ENCODE measurements at places on chromosomes 6 and 20.

GRCh38 chr6:111606620-111607115 is 990 bp upstream of the TRAF3IP2 start:
- DNase-seq: no peak

GRCh38 chr6:44651604-44652003 is 264.1 kb downstream of the CDC5L start:
- DNase-seq: no peak

GRCh38 chr6:33215271-33216116 is 7.2 kb downstream of the RING1 start:
- DNase-seq: no peak

GRCh38 chr6:112697265-112697664 is 350.1 kb downstream of the RFPL4B start:
- DNase-seq: no peak

GRCh38 chr6:150759483-150759882 is 106.0 kb upstream of the MTHFD1L start:
- no peak for DNase-seq

GRCh38 chr20:16472045-16472872 is 101.0 kb downstream of the KIF16B start:
- DNase-seq: no peak

- DNase-seq: peak; percentile 98
Observed at GRCh38 chr20:37907677-37908401, 4.9 kb downstream of the VSTM2L start.

DNA sequence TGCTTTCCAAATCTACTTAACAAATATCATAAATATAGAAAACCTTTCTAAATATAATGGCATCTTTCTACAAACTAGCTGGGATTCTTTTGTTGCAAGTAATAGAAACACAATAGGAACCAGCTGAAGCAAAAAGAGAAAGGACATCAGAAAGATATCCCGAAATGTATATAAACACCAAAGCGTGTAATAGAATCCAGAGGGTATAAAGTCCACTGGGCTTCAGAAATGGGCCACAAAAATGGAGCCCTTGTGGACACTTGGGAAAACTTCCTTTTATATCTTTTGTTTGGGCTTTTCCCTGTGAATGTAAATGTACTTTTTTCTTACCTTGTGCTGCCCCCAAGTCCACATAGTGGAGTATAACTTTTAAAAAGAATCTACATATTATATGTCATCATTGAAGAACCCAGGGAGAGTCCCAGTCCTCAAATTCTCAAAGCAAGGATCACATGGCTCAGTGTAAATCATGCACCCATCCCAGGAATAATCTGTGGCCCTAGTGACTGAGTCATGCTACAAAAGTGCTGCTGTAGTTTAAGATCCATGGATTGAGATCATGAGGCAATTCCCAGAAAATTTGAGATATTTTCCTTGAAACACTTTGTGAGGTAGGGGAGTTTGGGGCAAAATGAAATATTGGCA is 457.0 kb downstream of the EPM2A start:
- peak; percentile 43 for DNase-seq

- DNase-seq: no peak
Observed at GRCh38 chr20:5297280-5298004, 19.3 kb downstream of the PROKR2 start.

- DNase-seq: no peak
Observed at GRCh38 chr6:47303342-47303741, 6.4 kb downstream of the TNFRSF21 start.

DNA sequence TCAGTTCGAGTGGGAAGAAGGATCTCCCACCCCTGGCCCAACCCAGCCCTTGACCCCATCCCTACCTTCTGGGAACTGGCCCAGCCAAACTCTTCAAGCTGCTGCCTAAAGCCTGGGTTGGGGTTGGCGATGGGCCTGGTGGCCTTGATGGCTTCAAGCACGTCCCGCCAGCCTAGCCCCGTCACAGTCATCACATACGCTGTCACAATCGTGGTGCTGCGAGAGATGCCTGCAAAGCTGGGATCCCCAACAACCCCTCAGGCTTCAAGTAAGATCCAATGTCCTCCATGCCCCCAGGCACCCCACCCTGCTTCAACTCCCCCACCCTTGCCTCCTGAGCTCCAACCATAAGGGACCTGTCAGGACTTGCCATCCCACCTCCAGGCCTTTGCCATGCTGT is 7.8 kb downstream of the DUSP15 start:
- no peak for DNase-seq

DNA sequence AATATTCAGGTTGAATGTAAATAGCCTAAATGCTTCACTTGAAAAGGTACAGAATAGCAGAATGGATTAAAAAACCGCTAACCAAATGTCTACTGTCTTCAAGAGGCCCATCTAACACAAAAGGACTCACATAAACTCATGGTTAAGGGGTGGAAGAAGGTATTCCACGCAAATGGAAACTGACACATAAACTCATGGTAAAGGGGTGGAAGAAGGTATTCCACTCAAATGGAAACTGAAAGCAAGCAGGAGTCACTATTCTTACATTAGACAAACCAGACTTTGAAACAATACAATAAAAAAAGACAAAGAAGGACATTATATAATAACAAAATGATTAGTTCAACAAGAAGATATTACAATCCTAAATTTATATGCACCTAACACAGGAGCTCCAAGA is 38.3 kb upstream of the PKIB start:
- no peak for DNase-seq

GRCh38 chr20:56453352-56453751 is 15.1 kb upstream of the RTF2 start:
- DNase-seq: no peak

GRCh38 chr20:6613280-6613861 is 154.1 kb upstream of the BMP2 start:
- no peak for DNase-seq

DNA sequence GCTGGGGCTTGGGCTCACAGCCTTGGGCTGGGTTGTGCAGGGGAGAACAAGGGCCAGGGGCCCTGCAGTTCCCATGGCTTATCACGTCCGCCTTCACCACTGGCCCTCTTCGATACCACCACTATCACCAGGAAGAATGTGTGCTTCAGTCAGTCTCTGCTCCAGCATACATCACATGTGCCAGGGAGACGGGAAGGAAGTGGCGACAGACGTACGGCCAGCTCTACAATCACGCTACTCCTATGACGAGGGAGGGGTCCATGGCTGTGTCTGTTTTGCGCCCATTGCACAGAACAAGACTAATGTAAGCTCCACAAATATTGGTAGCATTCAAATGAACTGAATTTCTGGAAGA is 72.1 kb downstream of the TRAM2 start:
- no peak for DNase-seq
